ENCODE measurements at places on chromosomes 1 and 21. TPM values are rescaled to one million over a fixed set of nuclear protein-coding genes. Genes with fewer than 3 reads are reported as not detected.

KCNJ10 gene
- total RNA-seq, result 0.46 TPM

AGMAT gene
- 0.58 TPM for total RNA-seq

COL11A1 gene
- total RNA-seq, result 34.2 TPM

OR2L13 gene
- total RNA-seq, result 0.77 TPM

PTGFR gene
- total RNA-seq, result 0.17 TPM

MRPL24 gene
- 86.6 TPM for total RNA-seq

LAMTOR5 gene
- total RNA-seq, result 153 TPM

TNFRSF18 gene
- total RNA-seq, result 0.21 TPM

CCDC17 gene
- 0.15 TPM for total RNA-seq

GRCh38 chr1:41317361-41317760 is 43.9 kb upstream of the FOXO6 start:
- ATAC-seq, result no peak

- ATAC-seq, result no peak
Observed at GRCh38 chr1:204154568-204155255, 2.9 kb upstream of the ETNK2 start.

DNA sequence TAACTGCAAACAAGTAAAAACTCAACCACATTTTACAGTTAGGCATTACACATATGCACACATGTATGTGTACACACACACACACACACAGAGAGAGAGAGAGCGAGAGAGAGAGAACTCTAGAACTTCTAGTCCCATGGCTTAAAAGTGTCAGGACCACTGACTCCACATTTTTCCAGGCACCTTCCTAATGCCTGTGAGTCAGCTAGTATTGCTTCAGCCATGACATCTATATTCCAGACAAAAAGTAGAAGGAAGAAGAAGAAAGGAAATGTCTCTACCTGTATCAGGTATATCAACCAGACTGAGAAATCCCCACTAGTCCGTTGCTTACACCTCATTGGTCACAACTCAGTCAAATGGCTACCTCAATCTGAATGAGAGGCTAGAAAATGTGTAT is 31.9 kb upstream of the TACSTD2 start:
- no peak for ATAC-seq

Measured in motor neuron (in vitro differentiated cells).